AG08395 (cell line): ENCODE measurements at places on chromosomes 5 and 9.
A peak's percentile ranks its signal among the peaks of the same experiment; 100 is the strongest.

DNA sequence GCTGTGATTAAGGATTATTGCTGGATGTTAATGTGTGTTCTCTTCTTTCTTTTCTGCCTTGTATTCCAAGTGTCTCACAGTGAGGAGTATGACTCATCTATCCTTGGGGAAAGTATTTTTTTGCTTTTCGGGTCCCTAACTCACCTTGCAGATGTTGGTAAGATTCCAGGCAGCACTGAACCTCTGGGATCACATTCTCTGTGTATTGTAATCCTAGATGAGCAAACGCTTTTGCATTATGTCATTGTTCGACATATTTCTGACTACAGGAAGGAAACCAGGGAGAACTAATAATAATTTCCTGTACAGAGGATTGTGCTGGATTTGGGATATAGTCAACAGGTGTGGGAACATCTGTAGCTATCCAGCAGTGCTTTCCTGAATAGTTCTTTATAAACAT is 246.1 kb upstream of the TUT7 start:
- DNase-seq: peak; percentile 23

DNA sequence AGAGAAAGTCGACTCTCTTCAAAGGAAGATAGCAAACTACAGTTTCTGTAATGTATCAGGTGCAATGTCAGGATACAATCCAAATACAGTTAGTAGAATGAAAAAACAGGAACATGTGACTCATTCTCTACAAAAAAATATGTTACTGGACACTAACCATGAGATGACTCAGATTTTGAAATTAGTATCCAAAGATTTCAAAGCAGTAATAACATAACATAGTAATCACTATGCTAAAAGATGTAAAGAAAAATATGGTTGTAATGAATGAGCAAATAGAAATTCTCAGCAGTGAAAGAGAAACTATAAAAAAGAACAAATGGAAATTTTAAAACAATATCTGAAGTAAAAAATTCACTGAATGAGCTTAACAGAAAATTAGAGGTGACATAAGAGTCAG is 42.3 kb downstream of the SHOC1 start:
- DNase-seq: no peak

GRCh38 chr5:174715804-174716203 is 8.6 kb upstream of the MSX2 start:
- no peak for DNase-seq

GRCh38 chr5:122342256-122342655 is 30.2 kb downstream of the SNCAIP start:
- DNase-seq: no peak

DNA sequence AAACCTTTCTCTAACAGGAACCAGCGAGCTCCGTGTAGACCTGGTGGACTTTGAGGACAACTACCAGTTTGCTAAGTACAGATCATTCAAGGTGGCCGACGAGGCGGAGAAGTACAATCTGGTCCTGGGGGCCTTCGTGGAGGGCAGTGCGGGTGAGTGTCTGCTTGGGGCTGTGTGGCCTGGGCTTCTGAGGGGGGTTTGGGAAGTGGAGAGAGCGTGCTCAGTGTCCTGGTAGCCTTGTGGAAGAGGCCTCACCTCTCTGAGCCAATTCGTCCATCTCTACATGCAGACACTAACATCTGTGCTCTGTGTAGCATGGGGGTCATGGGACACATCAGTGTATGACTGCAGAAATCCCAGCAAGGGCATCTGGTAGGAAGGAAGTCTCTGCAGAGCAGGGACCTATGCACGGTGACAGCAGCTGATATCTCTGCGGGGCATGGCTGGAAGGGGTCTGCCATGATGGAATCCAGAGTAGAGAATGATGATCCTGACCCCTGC is 5.9 kb downstream of the FCN2 start:
- DNase-seq: no peak

- DNase-seq: no peak
These were observed 77.7 kb upstream of the GNA14 start for GRCh38 chr9:77725820-77726219.

- DNase-seq: no peak
These were observed 47.9 kb downstream of the MAMDC2 start for GRCh38 chr9:70091572-70091971.

- DNase-seq: peak; percentile 36
These were observed at the start of gene F2R for GRCh38 chr5:76715736-76716455. F2R (plus strand) TSS chr5:76716126; CDS start chr5:76716308, 182 bp downstream.

GRCh38 chr5:113344973-113345940 is 89.5 kb downstream of the TSSK1B start:
- no peak for DNase-seq

GRCh38 chr5:151244206-151244605 is 8.8 kb upstream of the GM2A start:
- DNase-seq: no peak

DNA sequence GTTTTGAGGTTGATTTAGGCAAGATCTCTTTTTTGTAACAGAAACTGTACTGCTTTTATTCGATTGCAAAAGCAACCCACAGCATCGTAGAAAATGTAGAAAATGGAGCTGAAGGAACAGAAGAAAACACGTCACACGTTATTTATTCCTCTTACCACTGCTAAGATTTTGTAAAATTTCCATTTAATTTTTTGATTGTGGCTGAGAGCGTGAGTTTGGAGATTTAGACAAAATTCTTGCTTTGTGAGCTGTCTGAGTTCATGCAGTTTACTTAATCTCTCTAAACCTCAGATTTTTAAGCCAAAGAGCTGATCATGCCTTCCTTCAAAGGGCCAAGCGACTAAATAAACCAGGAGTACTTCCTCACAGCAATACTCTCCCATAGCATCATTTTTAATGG is 24.8 kb downstream of the DPYSL3 start:
- DNase-seq: peak; percentile 60

DNA sequence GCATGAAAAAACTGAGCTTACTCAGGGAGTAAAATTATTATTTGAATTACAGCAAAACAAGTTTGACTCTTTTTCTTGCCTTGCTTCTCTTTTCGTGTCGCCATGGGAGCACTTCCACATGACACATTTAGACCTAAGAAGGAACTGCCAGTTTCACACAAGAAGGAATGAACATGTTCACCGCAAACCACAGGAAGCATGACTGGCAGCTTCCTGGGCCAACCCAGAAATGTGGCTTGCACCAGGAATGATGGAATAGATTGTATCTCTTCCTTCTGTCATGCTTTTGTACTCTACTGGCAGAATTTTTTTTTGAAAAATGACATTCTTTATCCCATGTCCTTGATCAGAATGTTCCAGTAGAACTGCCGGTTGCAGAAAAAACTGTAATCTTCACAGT is 32.9 kb upstream of the MAN2A1 start:
- DNase-seq: peak; percentile 90

- DNase-seq: peak; percentile 88
These were observed 56.2 kb downstream of the PLAC8L1 start for GRCh38 chr5:146048994-146049703.

DNA sequence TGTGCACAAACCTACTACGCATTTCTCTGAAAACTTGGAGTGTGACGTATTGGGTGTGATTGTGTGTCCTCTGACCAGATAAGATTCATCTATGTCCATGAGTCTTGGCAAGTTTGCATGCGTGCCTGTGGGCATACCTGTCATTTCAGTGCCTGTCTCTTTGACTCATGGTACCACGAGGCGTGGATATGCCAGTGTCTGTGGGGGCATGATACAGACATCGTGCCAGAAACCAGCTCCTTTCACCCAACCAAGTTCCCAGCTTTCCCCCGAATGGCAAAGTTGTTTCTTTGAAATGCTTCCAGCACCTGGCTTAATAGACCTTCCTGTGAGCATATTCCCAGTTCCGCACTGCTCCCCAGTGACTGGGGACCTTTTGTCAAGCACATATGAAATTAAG is 241.9 kb upstream of the MVB12B start:
- DNase-seq: no peak

GRCh38 chr5:76402251-76402885 is 717 bp upstream of the IQGAP2 start:
- no peak for DNase-seq

DNA sequence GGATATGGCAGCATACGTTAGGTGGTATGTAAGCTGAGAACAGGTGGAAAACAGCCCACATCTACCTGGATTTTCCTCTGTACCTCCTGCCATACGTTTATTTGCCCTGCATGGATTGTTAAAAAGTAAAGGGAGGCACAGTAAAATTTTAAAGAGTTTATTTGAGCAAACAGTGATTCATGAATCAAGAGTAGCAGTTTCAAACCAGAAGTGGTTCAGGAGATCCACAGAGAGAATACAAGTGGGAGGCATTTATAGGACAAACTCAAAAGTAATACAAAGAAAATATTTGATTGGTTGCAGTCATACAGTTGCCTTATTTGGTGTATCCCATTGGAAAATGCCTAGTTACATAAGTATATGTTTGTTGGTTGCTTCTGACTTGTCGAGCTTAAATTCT is 117.6 kb downstream of the FAM170A start:
- no peak for DNase-seq

DNA sequence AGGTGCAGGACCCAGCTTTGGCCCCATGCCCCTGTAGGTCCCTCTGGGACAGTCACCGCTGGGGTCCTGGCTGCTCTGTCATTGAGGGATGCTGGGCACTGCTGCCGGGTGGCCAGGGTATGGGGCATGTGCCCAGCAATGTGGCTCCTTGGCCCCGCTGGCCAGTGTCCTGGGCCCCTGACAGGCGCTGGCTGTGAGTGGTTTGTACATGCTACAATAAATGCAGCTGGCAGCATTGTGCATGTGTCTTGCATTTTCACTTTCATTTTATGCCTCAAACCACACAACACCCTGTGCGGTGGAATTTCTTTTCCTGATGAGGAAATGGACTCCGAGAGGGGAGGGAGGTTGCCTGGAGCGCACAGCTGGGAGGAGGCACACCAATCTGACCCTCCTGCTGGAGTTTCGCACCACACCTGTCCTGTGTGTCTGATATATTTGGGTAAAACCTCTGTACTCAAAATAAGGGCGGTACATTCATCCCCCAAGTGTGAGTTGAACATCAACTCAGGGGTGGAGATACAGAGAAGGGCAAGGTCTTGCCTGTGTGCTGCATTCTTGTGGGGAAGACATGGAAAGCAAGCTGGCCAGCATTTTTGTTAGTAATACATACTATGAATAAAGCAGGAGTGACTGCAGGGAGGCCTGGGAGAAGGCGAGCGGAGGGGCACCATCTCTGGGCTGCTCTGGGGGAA is 11.7 kb downstream of the TSPAN17 start:
- peak; percentile 19 for DNase-seq

DNA sequence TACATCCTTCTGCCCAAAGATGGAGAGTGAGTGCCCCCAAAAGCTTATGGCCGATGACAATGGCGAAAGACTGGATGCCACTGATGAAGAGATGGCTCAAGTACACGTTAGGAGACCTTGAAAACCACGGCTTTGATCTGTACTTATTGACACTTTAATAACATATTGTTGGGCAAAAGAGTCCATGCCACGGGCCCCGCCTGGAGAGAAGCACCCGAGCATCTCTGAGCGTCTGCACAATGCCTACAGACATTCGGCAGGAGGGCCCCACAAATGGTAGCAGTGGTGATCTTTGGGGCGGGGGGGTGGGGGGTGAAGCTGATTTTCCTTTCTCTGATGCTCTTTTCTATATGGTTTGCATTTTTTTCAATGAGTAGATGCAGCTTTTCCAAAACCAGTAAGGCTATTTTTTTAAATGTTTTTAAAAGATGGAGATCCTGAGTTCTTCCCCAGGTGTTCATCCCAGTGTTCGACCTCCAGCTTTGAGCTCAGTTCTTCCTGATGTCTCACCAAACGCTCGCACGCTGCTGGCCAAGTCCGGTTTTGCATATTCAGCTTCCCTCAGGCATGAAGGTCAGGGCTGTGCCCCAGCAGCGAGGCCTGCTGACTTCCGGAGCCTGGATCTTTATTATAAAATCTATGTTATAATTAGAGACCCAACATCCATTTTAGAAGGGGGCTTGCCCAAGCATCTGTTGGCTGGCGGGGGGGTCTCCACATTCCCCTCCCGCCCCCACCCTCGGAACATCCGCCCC is 34.3 kb upstream of the BARHL1 start:
- no peak for DNase-seq

DNA sequence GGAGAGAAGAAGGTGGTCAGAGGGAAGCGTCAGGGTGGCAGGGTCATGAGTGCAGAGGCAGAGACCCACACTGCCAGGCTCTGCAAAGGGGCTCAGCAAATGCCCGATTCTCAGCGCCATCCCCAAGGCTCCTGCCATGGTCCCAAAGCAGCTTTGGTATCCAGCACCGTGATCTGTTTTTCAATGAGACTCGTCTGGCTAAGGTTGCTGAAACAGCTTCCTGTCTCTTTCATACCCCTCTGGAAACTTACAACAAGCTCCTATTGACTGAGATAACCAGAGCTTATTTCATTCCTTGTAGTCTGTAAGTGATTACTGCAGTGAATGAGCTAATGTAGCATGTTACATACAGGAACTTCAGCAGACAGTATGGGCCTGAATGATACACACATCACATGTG is 568.6 kb upstream of the DAP start:
- no peak for DNase-seq

GRCh38 chr5:89034588-89034987 is 151.6 kb upstream of the MEF2C start:
- DNase-seq: peak; percentile 31

- no peak for DNase-seq
These were observed 62.1 kb downstream of the SPRY4 start for GRCh38 chr5:142262683-142263082.

DNA sequence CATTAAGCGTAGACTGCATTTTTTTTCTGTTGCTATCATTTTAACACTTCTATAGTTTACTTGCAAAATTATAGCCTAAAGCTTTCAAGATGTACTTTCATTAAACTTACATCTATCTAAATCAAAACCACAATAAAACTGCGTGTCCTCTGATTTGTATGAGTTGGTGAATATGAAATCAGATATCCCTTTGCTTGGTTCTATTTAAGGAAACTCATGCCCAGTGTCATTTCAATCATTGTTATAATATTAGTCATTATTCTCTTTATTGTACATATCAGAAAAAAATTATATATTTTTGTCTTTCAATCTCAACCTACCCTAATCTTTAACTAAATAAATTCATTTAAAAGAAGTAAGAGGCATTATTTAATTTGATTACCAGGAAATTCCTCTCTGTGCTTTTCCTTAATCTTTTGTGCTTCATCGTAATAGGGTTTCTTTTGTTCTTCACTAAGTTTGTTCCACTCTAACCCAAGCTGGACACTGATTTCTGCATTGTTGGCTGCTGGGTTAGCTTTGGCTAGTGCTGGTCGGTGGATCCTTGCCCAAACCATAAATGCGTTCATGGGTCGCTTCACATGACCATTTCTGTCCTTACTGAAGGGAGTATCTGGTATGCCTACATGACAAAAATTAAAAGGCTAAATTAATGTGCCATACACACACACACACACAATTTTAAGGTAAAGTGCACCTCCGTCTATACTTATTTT is 3.8 kb downstream of the SOX30 start:
- DNase-seq: no peak

DNA sequence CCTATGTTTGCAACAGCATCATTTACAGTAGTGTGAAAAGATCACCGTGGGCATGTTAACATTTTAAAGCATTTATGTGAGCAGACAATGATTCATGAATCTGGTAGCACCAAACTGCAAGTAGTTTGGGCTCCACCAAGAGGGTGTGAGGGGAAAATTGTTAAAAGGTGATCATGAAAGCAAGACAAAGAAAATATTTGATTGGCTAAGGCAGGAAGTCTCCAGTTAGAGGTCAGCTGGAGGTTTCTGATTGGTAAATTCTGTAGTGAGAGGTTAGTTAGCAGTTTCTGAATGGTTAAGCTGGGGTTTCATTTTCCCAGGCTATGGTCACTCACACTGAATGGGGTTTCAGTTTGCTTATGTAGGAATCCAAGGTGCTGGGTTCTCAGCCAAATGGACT is 13.5 kb upstream of the DRD1 start:
- no peak for DNase-seq
